ENCODE measurements at places on chromosomes 12 and 14. TPM values are rescaled to one million over a fixed set of nuclear protein-coding genes. Genes with fewer than 3 reads are reported as not detected.

Gene ZFYVE26
- 20.8 TPM for total RNA-seq

Gene GMFB
- 37.1 TPM for total RNA-seq

Gene NGB
- not detected for total RNA-seq

GRCh38 chr12:107441665-107442300 lies 243.8 kb upstream of the PWP1 start:
- no peak for DNase-seq

Measured in activated CD4-positive, alpha-beta memory T cell treated with anti-CD3 and anti-CD28 coated beads, Interleukin-2, amount 10 ng/mL, durations not matched to agents 7 days and 5 days (primary cell).